Panc1 (cell line): ENCODE measurements at places on chromosomes 5 and 9.

- DNase-seq: no peak
These were observed 14.3 kb downstream of the PHF2 start for GRCh38 chr9:93590609-93591234.

- DNase-seq: no peak
These were observed 71.4 kb downstream of the MED27 start for GRCh38 chr9:132008184-132008803.

DNA sequence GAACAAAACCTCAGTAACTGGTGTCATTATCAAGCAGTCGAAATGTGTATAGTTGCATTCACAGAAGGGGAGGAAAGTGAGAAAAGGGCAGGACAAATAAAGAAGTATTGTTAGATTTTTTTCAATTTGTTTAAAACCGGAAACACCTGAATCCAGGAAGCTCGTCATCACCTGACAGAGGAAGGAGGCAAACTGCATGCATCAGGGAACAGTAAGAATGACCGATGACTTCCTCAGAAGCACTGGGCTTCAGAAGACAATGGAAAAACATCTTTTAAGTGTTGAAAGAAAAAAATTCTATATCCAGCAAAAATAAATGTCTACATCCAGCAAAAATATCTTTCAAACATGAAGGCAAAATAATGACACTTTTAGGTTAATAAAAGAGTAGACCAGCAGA is 29.5 kb downstream of the PLEKHG4B start:
- no peak for DNase-seq

DNA sequence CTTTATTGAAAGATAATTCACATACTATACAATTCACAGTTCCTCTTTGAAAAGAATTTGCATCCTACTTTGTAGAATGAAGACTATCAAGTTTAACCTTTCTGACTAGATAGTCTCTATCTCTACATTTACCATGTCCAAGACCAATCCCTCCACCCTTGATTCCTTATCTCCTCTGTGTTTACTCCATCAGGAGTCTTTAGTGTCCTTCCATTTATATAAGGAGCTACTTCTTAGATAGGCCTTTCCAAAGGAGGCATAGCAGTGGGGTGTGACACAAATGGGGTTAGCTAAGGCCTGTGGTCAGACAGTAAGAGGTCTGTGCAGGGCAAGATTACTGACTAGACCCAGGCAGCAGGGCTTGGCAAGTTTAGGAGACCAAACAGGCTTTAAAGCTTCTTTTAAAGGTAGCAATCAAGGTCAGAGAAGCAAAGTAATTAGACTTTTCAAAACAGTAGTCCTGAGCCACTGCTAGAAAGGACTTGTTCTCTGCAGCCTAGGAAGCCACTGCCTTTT is 11.1 kb upstream of the DMXL1 start:
- no peak for DNase-seq

GRCh38 chr9:135308821-135309762 is 170.5 kb upstream of the PPP1R26 start:
- DNase-seq: no peak

- DNase-seq: no peak
These were observed 365.1 kb upstream of the RIOK2 start for GRCh38 chr5:97547999-97548738.

DNA sequence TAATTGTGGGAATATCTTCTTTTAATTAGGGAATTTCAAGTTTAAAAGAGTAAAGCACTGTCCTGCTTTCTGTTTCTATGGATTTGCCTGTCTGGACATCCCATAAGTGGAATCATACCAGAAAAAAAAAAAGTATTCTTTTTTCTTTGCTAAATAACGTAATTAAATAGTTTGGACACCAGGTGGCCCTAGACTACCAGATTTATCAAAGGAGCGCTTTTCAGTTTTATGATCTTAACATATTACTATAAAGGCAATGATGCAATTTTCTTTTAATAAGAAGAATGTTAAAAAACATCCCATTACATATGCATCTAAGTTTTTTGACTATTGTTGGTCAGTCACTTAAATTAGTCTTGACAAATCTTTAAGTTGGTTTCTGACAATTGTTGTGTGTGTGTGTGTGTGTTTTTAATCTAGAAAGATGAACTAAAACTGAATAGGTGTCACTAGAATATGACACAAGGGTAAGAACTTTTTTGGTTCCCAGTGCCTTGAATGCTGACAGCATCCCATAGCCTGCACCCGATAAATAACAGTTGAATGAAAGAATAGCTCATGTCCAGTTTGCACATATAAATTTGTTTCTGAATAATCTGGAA is 49.5 kb downstream of the C5orf22 start:
- peak; percentile 10 for DNase-seq

DNA sequence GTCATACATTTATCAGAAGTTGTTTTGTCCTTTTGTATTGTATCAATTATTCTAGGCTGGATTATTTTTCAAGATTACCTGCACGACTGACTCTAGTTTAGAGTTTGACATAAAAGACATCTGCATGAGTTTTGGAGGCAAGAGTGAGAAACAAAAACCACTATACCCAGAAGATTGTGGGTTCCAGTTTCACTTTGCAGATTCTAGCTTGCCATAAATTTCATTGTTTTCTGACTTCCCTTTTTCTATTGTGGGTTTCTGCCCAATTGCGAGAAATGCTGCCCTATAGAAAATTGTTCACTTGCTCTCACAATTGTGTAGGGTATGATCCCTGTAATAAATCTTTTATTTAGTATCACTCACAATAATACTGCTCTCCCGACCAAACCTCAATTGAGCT is 1043.4 kb upstream of the CDH10 start:
- no peak for DNase-seq

- DNase-seq: no peak
These were observed 57.8 kb downstream of the MPDZ start for GRCh38 chr9:13221741-13222140.

DNA sequence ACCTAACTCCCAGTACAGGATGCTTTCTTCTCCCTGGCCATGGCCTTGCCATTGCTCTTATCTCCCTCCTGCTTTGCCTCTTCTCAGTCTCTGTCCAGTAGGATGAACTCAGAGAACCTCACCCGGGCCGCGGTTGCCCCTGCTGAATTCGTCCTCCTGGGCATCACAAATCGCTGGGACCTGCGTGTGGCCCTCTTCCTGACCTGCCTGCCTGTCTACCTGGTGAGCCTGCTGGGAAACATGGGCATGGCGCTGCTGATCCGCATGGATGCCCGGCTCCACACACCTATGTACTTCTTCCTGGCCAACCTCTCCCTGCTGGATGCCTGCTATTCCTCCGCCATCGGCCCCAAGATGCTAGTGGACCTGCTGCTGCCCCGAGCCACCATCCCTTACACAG is at the start of gene OR5C1:
TSS of gene OR5C1 (plus strand) at position 103 of the 400 bp plus-strand sequence. CDS start at position 103, 0 bp downstream.
- DNase-seq: no peak

GRCh38 chr5:9658706-9659105 is 28.6 kb upstream of the TAS2R1 start:
- DNase-seq: no peak

DNA sequence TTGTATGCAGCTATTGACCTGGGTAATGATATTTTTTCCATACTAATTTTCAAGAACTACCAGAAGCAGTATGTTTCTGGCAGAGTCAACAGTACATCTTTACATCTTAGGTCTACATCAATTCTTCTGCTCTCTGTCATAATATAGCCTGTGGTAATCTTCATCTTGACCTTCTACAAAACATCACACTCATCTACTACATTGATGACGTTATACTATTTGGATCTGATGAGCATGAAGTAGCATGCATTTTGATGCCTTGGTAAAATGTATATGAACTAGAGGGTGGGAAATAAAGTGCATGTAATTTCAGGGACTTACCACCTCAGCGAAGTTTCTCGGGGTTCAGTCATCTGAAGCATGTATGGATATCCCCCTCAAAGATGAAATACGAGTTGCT is 629.7 kb upstream of the SGCD start:
- DNase-seq: no peak

- DNase-seq: no peak
These were observed 63.7 kb downstream of the MLLT3 start for GRCh38 chr9:20558566-20559016.

- DNase-seq: no peak
These were observed 29.1 kb downstream of the CFAP77 start for GRCh38 chr9:132439153-132439552.

- DNase-seq: no peak
These were observed 28.1 kb upstream of the C9orf72 start for GRCh38 chr9:27601396-27601795.

GRCh38 chr9:117218951-117219350 is 195.9 kb downstream of the ASTN2 start:
- DNase-seq: no peak

DNA sequence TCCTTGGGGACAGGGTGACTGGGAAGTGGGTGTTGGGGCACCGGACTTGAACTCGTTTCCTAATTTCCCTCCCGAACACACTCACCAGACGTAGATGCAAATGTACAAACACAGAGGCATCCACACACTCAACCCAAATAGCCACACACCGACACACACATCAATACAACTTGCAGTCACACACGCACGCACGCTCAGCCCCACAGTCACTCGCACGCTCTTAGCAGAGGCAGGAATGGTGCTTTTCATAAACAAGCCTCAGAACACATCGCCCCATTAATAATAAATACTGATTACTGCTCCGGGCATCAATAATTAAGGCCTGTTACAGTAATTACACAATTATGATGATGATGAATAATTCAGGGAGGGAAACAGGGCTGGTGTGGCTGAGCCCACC is 5.7 kb downstream of the BARHL1 start:
- DNase-seq: no peak

GRCh38 chr5:106113922-106114321 is 1556.8 kb downstream of the EFNA5 start:
- no peak for DNase-seq

DNA sequence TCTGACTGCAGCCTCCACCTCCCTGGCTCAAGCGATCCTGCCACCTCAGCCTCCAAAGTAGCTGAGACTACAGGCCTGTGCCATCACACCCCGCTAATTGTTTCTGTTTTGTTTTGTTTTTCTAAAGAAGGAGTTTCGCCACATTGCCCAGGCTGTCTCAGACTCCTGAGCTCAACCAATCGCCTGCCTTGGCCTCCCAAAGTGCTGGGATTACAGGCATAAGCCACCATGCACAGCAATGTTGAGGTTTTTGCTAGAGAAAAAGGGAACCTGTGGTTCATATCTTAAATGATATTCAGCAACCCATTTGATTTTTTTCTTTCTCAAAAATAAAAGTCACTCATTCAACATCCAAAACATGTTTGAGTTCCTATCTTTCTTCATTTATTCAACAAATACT is 20.4 kb upstream of the DELE1 start:
- no peak for DNase-seq

DNA sequence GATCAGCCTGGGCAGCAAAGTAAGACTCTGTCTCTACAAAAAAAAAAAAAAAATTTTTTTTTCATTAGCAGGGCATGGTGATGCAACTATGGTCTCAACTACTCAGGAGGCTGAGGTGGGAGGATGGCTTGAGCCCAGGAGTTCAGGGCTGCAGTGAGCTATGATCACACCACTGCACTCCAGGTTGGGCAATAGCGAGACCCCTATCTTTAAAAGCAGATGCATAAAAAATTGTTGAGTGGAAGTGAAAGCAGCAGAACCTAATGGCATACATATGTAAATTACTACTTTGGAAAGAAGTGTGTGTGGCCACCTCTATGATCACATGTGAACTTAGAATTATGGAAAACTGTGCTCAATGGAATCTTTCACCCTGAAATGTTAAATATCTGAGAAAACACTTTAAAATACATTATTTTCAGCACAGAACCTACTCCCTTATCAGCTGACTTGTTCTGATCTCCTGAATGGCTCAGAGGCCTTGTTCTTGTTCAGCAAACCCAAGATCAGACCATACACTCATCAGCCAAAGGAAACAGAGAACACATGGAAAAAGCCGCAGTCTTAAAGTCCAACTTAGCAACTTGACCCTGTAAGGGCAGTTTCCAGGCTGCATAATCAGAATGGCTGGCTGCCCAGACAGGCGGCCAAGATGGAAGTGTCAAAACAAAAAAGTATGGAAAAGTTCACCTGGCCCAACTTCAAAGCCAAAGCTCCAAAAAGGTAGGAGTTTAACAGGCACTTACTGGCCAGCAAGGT is 56.5 kb downstream of the SIL1 start:
- no peak for DNase-seq

- peak; percentile 5 for DNase-seq
These were observed 268.2 kb upstream of the TAS2R1 start for GRCh38 chr5:9898319-9898718.

GRCh38 chr5:99614888-99615287 is 686.1 kb upstream of the CHD1 start:
- no peak for DNase-seq

DNA sequence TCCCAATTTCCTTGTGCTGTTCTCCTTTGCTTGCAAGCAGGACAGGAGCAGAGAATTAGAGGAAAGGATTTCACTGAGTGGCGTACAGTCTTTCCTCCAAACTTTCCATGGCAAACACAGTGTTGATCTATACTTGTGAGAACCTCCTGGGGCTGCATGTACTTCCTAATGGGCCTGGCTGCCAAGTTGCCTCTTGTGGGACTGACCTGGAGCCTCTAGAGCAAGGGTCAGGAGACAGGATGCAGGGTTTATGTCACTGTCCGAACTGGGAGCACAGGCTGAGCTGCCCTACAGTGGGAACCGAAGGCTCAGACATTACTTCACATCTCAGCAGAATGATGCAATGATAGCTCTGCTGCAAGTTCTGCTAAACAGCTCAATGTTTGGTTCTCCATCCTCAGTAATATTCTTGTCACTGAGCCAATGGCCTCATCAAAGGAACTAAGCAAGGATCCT is 102.3 kb downstream of the ENC1 start:
- DNase-seq: no peak

DNA sequence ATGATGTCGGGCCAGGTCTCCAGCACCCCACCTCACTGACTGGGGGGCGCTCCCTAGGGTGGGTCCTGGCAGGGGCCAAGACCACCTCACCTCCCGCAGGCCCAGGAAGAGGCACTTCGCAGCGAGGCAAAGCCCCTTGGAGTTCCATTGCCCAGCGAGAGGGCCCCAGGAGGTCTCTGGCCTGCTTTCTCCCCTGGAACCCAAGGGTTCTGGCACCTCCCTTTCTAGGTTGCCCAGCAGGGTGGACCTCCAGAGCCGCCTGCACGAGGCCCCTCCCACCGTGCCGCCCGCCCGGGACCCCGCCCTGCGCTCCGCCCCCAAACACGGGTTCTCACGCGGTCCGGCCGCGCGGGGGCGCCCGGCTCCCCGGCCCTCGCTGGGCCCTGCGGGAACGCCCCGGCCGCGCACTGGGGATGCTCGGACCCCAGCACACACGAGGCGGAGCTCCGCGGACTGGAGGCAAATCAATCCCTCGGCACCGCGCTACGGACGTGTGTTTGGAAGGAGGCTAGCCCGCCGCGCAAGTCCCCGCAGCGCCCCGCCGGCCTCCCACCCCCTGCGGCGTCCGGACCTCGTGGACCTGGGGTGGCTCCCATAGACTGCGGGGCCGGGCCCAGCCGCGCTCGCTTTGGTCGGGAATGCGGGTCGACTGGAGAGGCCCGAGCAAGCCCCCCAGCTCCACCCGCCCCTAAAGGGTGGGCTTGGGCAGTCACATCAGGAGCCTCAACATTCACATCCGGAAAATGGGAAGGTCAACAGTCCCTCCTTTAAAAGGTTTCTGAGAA is 99.5 kb upstream of the LMX1B start:
- no peak for DNase-seq

DNA sequence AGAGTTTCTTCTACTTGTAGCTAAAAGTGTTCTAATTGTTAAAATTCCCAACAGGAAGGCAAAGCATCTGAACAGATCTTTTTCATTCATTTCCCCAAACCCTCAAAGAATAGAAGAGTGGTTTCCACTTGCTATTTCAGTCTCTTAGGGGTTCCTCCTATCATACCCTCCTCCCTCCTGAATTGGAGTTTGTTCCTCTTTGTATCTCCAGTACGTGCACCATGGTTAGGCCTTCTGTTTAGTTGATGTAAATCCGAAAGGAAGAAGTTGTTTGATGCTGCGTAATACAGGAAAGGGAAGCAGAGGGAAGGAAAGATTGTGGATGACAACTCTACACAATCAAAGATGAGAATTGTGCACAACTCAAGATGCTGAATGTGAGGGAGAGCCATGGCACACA is 303.6 kb downstream of the PIK3R1 start:
- DNase-seq: no peak
